ENCODE measurements at places on chromosomes 3 and 15. TPM values are rescaled to one million over a fixed set of nuclear protein-coding genes. Genes with fewer than 3 reads are reported as not detected.

The AP3S2 gene
- 24.0 TPM for polyA plus RNA-seq

The RASL12 gene
- polyA plus RNA-seq = 14.1 TPM

The CACNA2D3 gene
- polyA plus RNA-seq = 2.4 TPM

The PEX11A gene
- polyA plus RNA-seq = 6.2 TPM

Measured in hindlimb muscle (tissue), 1 donor.